ENCODE measurements at places on chromosomes 11 and 22.

GRCh38 chr11:1192741-1193325, 30.0 kb upstream of the MUC5B start:
- no peaks in the 10 kb centered on the region for H3K27me3 ChIP-seq
- H3K36me3 ChIP-seq, result no peaks in the 10 kb centered on the region
- H3K4me1 ChIP-seq, result no peaks in the 10 kb centered on the region
- no peak overlapping the region for H3K4me3 ChIP-seq

GRCh38 chr11:11978098-11978637, 30.3 kb downstream of the DKK3 start:
- H3K36me3 ChIP-seq, result no peaks in the 10 kb centered on the region
- H3K4me3 ChIP-seq, result no peak overlapping the region
- no peak overlapping the region for H3K27ac ChIP-seq
- no peak for DNase-seq
- no peaks in the 10 kb centered on the region for H3K27me3 ChIP-seq

GRCh38 chr22:26977741-26978376, 320.5 kb downstream of the MIAT start:
- H3K27me3 ChIP-seq, result no peaks in the 10 kb centered on the region
- no peak overlapping the region for H3K27ac ChIP-seq
- H3K4me1 ChIP-seq, result no peaks in the 10 kb centered on the region
- H3K4me3 ChIP-seq, result no peak overlapping the region

GRCh38 chr11:117410861-117411710, 83.4 kb downstream of the CEP164 start:
- no peaks in the 10 kb centered on the region for H3K4me1 ChIP-seq
- no peaks in the 10 kb centered on the region for H3K27me3 ChIP-seq
- DNase-seq, result no peak
- peaks cover 26% of the 10 kb centered on the region for H3K36me3 ChIP-seq
- H3K4me3 ChIP-seq, result no peak overlapping the region

GRCh38 chr22:21766691-21767462, 31.3 kb upstream of the YPEL1 start:
- H3K27me3 ChIP-seq, result no peaks in the 10 kb centered on the region
- peaks cover 67% of the 10 kb centered on the region for H3K4me1 ChIP-seq
- DNase-seq, result peak; percentile 8
- peak overlapping the region; percentile 31 for H3K27ac ChIP-seq
- no peak overlapping the region for H3K4me3 ChIP-seq

- H3K27me3 ChIP-seq, result no peaks in the 10 kb centered on the region
- no peaks in the 10 kb centered on the region for H3K36me3 ChIP-seq
- H3K27ac ChIP-seq, result no peak overlapping the region
- no peak overlapping the region for H3K4me3 ChIP-seq
- no peaks in the 10 kb centered on the region for H3K4me1 ChIP-seq
These were observed 230.2 kb downstream of the NTM start for GRCh38 chr11:131600628-131601027.

GRCh38 chr11:121814962-121815361, 301.1 kb downstream of the BLID start:
- H3K36me3 ChIP-seq, result no peaks in the 10 kb centered on the region
- H3K27ac ChIP-seq, result no peak overlapping the region
- no peaks in the 10 kb centered on the region for H3K4me1 ChIP-seq
- no peaks in the 10 kb centered on the region for H3K27me3 ChIP-seq
- no peak for DNase-seq

- peaks cover 17% of the 10 kb centered on the region for H3K4me1 ChIP-seq
- DNase-seq, result no peak
- peak overlapping the region; percentile 61 for H3K4me3 ChIP-seq
- no peaks in the 10 kb centered on the region for H3K36me3 ChIP-seq
These were observed 7.2 kb downstream of the C11orf52 start for GRCh38 chr11:111925953-111926352.

DNA sequence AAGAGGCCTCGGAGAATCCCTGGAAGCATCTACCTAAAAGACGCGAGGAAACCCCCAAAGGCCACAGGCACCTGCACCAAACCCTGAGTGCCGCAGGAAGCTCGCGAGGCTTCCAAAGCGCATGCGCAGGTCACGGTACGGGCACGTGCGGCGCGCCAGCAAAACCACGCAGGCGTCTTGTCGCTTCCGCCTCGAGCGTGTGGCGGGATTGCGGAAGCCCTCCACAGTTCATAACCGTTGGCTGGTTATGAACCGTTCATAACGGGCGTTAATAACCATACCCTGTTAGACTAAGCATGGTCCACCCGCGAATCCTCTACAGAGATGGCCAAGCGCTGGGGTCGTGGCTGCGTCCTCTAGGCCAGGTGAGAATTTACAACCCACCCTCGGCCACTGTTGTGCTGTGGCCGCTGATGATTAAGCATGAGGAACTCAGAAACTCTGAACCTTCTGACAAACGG, 46.4 kb downstream of the MORC2 start:
- H3K27ac ChIP-seq, result peak overlapping the region; percentile 32
- H3K4me3 ChIP-seq, result peak overlapping the region; percentile 55
- H3K27me3 ChIP-seq, result no peaks in the 10 kb centered on the region
- DNase-seq, result peak; percentile 94

DNA sequence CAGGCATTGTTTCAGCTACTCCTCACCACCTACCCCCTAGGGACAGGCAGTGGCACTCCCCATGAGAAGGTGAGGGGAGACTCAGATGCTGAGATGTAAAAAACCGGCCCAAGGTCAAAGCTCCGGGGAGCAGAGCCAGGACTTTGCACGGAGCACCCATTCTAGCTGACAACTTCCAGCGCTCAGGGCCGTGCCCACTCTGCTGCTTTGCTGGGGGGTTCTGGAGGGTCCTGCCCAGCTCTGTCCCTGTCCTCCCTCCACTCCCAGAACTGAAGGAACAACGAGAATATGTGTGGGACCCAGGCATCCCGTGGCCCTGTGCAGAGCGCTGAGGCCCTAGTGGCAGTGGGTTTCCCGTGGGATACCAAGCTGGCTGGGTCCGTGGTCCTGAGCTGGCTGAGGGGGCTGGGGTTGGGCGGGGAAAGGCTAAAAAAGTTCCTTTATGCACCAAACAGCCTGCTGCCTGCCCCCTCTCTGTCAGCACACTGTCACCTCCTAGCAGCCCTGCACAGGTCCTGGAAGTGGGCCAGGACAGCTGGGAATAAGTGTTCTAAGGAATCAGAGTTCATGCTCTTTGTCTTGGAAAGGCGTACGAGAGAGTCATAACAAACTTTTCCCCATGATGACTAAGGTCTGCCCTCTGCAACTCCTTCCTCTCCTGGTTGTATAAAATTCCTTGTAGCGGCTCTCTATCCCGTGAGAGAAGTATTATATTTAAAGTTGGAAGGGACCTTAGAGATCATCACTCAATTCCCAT, 1.9 kb downstream of the MS4A10 start:
- no peaks in the 10 kb centered on the region for H3K4me1 ChIP-seq
- no peaks in the 10 kb centered on the region for H3K27me3 ChIP-seq
- H3K36me3 ChIP-seq, result no peaks in the 10 kb centered on the region

DNA sequence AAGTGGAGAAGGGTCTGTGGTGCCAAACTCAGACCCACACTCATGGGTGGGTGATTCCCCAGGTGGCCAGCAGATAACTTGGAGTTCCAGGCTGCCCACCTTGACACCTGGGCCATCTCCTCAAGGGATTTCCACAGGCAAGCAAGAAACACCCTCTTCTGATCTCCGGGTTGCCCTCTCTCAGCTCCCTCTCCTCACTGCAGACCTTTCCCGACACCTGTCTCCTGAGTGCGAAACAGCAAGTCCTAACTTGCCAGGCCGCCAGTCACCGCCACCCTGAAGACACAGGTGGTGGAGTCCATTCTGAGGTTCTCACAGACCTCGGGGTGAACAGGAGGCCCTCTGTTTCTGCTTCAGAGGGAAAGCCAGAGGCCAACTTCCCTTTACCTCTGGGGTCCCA, 16.6 kb downstream of the GALNT18 start:
- no peak overlapping the region for H3K27ac ChIP-seq
- no peaks in the 10 kb centered on the region for H3K4me1 ChIP-seq
- peaks cover 7% of the 10 kb centered on the region for H3K27me3 ChIP-seq
- no peak for DNase-seq

GRCh38 chr11:47204637-47204989, 10.2 kb upstream of the DDB2 start:
- no peaks in the 10 kb centered on the region for H3K4me1 ChIP-seq
- DNase-seq, result no peak
- no peak overlapping the region for H3K4me3 ChIP-seq
- no peak overlapping the region for H3K27ac ChIP-seq

DNA sequence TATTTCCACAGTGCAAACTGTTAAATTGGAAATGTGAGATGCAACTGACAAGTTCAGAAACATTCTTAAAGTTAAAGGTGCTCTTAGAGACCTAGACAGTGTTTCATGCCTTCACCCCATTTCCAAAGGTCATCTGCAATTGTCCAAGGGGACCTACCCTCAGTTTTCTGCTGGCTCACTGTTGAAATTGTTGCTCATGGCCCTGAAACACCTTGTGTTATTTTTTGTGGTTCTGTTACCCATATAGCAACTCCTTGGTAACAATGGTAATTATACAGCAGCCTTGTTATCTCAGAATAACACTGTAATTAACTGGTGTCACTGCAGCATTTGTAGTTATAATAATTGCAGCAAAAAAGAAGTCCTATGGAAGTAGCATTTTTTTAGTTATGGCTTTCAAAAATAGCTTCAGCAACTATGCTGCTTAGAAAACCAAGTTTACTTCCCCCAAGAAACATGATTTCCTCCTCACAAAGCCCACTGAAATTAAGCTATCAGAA, 49.2 kb upstream of the CCDC34 start:
- H3K27ac ChIP-seq, result no peak overlapping the region
- no peaks in the 10 kb centered on the region for H3K36me3 ChIP-seq
- no peaks in the 10 kb centered on the region for H3K4me1 ChIP-seq
- H3K27me3 ChIP-seq, result peaks cover 4% of the 10 kb centered on the region

DNA sequence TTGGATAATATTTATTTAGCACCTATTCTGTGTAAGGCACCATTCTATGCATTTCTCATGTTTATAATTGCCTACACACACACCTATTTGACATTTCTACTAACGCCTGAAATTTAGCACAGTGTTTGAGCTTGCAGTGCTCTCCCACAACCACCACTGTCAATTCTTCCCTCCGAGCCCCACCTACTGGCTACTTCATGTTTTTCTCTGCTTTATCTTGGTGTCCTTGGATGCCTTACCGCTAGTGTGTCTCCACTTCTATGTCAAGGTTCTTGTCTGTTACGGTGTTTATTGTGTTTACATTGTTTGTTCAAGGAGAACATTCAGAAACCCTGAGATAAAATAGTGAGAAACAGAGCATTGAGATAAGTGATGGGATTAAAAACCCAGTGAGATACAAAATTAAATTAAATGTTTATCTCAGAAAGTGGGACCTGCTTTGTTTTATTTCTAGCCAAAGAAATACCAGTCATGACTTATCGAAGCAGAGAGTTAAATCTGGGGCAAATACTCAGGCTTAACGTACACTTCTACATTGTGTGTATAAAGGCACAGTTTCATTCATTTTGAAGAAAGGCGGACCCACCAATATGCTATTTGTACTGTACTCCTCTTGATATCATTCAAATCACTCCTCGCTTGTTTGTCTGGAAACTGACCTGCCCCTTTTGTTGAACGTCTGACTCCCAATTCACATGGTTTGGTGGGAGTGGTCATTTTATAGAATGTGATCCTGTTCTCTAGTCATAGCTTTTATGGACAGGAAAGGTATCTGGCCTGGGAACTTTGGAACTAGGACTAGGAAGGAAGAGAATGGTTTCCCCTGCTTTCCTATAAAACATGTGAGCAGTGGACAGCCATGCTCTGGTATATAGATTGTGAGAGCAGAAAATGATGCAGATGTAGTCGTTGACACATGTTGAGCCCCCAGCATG, 39.2 kb upstream of the SLC36A4 start:
- no peaks in the 10 kb centered on the region for H3K36me3 ChIP-seq
- no peaks in the 10 kb centered on the region for H3K4me1 ChIP-seq
- H3K27ac ChIP-seq, result no peak overlapping the region
- DNase-seq, result no peak
- no peaks in the 10 kb centered on the region for H3K27me3 ChIP-seq

DNA sequence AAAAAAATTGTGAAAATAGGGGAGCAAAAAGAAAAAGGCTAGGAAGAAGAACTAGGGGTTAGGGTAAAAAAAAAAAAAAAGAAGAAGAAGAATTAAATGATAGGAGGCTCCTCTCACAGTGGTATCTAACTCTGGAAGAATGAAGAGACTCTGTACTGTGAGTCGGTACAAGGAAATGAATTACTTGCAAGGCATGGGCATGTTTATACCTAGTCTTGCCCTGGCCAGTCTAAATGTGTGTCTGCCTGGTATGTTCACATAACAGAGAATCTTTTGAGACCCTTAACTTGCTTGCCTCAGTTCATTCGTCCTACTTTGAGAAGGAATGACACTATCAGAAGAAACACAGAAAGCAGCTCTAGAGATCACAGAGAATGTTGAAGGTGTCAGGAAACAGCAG, 159.6 kb downstream of the SWAP70 start:
- no peaks in the 10 kb centered on the region for H3K27me3 ChIP-seq
- H3K36me3 ChIP-seq, result no peaks in the 10 kb centered on the region
- H3K4me1 ChIP-seq, result no peaks in the 10 kb centered on the region
- DNase-seq, result no peak

- H3K4me1 ChIP-seq, result no peaks in the 10 kb centered on the region
- H3K27me3 ChIP-seq, result no peaks in the 10 kb centered on the region
- no peak overlapping the region for H3K27ac ChIP-seq
- no peak overlapping the region for H3K4me3 ChIP-seq
These were observed 1932.2 kb upstream of the RAG2 start for GRCh38 chr11:38530226-38530625.

DNA sequence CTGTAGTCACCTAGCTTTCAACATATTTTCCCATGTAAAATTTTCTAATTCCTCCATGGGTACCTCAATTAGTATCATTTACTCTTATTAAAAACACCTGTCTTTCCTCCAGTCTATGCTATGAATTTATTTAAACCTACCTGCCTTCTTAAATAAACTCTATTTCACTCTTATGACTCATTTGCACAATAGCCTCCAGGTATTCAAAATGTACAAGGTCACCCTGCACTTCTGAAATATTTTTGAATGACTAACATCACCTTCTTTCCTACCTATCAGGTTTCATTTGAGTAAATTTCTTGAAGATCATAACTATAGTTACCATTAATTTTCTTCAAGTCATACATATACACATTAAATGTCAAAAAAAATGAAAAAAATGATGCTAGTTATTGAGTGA, 939.7 kb downstream of the DLG2 start:
- H3K27me3 ChIP-seq, result no peaks in the 10 kb centered on the region
- no peak for DNase-seq
- H3K4me3 ChIP-seq, result no peak overlapping the region
- H3K4me1 ChIP-seq, result no peaks in the 10 kb centered on the region
- H3K36me3 ChIP-seq, result no peaks in the 10 kb centered on the region

GRCh38 chr11:34261820-34262219, 96.0 kb downstream of the ABTB2 start:
- no peak for DNase-seq
- H3K4me1 ChIP-seq, result peaks cover 4% of the 10 kb centered on the region
- H3K36me3 ChIP-seq, result no peaks in the 10 kb centered on the region

- DNase-seq, result no peak
- no peak overlapping the region for H3K4me3 ChIP-seq
- no peak overlapping the region for H3K27ac ChIP-seq
- no peaks in the 10 kb centered on the region for H3K36me3 ChIP-seq
- no peaks in the 10 kb centered on the region for H3K4me1 ChIP-seq
These were observed 909.0 kb downstream of the BRD1 start for GRCh38 chr22:48918585-48919186.

- no peak overlapping the region for H3K4me3 ChIP-seq
- H3K27me3 ChIP-seq, result no peaks in the 10 kb centered on the region
- H3K27ac ChIP-seq, result no peak overlapping the region
- no peaks in the 10 kb centered on the region for H3K36me3 ChIP-seq
These were observed 112.6 kb downstream of the KCNQ1 start for GRCh38 chr11:2557381-2557780.

GRCh38 chr11:126029805-126030204, 32.9 kb downstream of the CDON start:
- no peak overlapping the region for H3K4me3 ChIP-seq
- no peaks in the 10 kb centered on the region for H3K36me3 ChIP-seq
- H3K27me3 ChIP-seq, result no peaks in the 10 kb centered on the region
- no peaks in the 10 kb centered on the region for H3K4me1 ChIP-seq
- H3K27ac ChIP-seq, result no peak overlapping the region

Data from CD4-positive, alpha-beta T cell (primary cell).